Left ventricle myocardium superior (tissue), 1 donor: ENCODE measurements at places on chromosomes 13 and 19. TPM values are rescaled to one million over a fixed set of nuclear protein-coding genes. Genes with fewer than 3 reads are reported as not detected.
A peak's percentile ranks its signal among the peaks of the same experiment; 100 is the strongest.

ADAMTSL5 gene
- total RNA-seq, result 20.5 TPM

THSD1 gene
- total RNA-seq, result 5.0 TPM

DNA sequence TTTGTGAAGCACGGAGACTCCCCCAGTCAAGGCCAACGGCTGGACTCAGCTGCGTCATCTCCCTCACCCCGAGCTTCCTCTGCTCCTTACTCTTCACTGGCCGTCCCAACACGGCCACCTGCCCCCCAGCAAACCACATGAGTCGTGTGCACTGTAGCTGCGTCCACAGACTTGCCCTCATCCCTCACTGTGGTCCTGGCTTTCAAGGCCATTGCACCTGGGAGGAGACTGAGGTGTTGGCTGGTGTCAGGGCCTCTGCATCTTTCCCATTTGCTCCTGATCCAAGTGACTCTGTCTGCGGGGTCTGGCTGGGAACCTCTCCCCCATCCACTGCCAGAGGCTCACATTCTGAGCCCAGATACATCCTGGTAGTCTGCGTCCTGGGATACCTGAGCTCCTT lies 11.5 kb downstream of the PLPP2 start:
- DNase-seq, result no peak

DNA sequence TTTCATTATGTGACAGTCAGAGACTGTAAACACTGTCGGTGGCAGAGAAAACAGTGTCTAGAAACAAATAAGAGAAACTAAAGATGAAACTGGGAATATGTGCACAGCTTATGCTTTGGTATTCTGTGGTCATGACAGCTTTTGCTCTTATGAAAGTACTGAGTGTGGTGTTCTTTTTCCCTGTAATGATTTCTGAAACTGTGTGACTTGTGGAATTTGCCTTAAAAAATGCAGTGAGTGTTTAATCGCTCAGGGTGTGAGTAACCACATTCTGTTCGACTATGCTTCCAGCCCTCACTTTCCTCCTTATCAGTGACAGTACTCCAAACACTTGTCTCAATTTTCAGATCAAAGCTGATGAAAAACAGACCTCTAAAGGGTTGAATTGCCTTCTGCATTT lies 66.9 kb upstream of the DIAPH3 start:
- no peak for DNase-seq

DNA sequence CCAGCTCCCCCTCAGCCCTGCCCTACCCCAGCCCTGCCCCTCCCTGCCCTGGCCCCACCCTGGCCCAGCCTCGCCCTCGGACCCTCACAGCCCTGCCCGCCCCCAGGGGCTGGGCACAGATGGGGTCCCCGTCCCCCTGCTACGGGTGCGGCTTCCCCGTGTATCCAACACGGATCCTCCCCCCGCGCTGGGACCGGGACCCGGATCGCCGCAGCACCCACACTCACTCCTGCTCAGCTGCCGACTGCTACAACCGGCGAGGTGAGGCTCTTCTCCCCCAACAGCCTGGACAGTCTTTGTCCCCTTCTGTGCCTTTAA lies 5.2 kb downstream of the SHFL start:
- no peak for DNase-seq

- DNase-seq, result no peak
These were observed 254.3 kb upstream of the PRR20A start for GRCh38 chr13:56886398-56886797.

ZSCAN1 gene
- total RNA-seq, result not detected

ZNF91 gene
- 147 TPM for total RNA-seq

DNA sequence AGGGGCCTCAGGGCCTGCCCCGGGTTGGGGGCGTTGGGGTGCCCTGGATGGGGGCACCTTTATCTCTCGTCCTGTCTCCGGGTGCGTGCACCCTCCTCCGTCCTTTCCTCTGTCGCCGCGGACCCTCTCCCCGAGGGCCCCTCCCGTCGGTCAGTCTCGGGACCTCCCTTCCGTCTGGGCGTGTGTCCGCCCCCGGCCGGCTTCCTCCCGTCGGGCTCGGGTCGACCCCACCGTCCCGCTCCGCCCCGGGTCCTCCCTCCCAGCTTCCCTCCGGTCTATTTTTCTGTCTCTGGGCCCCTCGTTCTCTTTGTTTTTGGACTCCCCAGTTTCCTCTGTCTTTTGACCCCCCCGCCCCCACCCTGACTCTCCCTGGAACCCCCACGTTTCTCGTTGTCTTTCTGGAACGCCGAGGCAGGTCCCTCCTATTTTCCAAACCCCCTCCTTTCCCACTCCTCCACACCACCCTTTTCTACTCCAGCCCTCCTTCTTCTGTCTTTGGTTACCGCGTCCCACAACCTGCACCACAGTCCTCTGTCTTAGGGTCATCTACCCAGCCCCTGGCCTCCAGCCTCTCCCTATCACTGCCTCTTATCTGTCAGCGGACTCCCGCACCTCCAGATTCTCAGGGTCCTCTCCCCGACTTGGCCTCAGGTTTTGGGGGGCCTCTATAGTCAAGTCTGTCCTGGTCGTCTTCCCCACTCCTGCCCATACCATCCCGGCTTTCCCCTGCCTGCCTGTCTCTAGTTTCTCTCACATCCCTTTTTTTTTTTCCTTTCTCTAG lies 757 bp downstream of the EGLN2 start:
- DNase-seq, result peak; percentile 80

ZNF69 gene
- 4.0 TPM for total RNA-seq

OR7D2 gene
- total RNA-seq, result 0.07 TPM

CYP2S1 gene
- 0.87 TPM for total RNA-seq

DNA sequence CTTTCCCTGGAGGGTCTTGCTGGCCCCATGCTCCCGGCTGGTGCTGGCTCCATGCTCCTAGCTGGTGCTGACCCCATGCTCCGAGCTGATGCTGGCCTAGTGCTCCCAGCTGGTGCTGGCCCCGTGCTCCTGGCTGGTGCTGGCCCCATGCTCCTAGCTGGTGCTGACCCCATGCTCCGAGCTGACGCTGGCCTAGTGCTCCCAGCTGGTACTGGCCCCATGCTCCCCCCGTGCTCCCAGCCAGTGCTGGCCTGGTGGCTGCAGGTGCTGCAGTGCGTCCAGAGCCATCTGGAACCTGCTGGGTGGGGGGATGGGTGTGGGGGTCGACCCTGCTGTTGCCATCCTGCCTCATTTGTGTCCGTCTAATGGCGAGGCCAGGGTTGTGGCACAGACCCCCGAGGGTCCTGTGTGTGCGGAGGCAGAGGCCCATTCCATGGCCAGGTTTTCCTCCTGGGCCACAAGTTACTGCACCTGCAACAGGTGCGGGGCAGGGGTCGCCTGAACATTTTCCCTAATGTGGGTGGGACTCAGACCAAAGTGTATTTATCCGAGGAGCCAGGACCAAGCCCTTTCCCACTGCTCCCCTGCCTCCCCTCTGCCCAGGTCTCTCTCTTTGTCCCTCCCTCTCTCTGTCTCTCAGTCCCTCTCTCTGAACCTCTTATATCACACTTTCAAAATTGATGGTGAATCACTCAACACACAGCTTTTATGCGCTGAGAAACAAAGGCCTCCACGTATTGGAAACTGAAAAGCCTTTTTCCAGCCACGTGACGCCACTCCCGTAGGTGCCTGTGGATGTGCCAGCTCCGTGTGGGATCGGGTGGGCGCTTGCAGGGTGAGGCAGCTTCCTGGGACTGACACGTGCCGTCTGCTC lies 45.1 kb downstream of the MCF2L start:
- DNase-seq, result no peak

NXNL1 gene
- total RNA-seq, result not detected

- no peak for DNase-seq
These were observed 27.3 kb downstream of the ALOX5AP start for GRCh38 chr13:30762643-30763042.

DNA sequence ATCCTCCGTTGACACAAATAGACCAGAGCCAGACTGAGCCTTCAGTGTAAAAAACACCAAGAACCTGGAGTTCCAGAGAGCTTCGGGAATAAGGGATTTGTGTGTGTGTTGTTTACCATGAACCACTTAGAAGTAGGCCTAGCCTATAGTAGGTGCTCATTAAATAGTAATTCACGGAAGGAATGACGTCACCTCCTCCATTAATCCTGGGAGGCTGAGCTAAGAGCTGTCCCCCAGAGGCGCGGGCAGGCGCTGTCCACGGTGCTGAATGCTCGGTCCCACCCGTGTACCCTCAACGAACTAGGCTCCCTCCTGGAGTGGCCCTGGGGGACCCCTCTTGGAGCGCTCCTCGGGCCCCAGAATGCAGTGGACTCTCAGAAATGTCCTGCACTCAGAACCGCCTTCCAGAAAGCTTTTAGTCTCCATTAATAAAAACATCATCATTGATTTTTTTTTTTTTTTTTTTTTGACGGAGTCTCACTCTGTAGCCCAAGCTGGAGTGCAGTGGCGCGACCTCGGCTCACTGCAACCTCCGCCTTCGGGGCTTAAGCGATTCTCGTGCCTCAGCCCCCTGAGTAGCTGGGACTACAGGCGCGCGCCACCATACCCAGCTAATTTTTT lies 6.5 kb downstream of the UNC13A start:
- DNase-seq, result peak; percentile 61

ARGLU1 gene
- total RNA-seq, result 32.4 TPM

CRYL1 gene
- total RNA-seq, result 19.5 TPM

DNA sequence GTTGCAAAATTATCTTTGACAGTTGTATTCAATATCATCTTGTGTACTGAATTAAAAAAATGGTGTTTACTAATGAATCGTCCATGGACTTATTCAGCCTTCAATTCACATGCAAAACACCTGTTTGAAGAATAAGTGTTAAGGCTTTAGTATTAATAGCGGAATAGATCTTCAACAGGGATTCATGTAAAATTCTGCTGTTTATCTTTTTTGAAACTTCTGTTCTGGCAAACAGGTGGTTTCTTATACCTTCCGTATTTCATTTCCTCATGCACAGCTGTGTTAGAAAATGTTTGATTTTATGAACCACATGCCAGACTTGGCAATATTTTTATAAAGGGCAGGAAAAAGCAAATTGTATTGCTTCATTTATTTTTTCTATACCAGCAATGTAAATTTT lies 255.7 kb downstream of the DACH1 start:
- DNase-seq, result no peak

DNA sequence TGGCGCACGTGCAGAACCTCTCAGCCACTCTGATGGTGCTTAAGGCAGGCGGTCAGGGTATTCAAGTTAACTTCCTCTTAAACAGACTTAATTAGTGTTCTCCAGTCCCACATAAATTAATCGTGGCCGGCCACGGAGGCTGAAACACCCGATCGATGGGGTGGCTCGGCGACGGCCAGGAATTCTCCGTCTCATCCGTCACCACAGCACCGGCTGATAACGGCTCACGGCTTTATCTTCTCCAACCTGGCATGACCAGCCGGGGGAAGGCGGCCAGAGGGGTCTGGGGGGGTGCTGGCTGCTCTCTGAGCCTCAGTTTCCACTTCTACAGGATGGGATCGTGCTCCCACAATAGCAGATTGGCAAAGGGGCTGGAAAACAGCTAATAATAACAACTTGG lies 32.6 kb upstream of the TCF3 start:
- no peak for DNase-seq

C19orf67 gene
- not detected for total RNA-seq

GRCh38 chr19:13606156-13606555 lies 99.9 kb upstream of the CACNA1A start:
- DNase-seq, result no peak

GRCh38 chr13:43908156-43909126 lies 28.7 kb downstream of the LACC1 start:
- no peak for DNase-seq

SLC10A2 gene
- not detected for total RNA-seq

COLGALT1 gene
- total RNA-seq, result 33.0 TPM

DNA sequence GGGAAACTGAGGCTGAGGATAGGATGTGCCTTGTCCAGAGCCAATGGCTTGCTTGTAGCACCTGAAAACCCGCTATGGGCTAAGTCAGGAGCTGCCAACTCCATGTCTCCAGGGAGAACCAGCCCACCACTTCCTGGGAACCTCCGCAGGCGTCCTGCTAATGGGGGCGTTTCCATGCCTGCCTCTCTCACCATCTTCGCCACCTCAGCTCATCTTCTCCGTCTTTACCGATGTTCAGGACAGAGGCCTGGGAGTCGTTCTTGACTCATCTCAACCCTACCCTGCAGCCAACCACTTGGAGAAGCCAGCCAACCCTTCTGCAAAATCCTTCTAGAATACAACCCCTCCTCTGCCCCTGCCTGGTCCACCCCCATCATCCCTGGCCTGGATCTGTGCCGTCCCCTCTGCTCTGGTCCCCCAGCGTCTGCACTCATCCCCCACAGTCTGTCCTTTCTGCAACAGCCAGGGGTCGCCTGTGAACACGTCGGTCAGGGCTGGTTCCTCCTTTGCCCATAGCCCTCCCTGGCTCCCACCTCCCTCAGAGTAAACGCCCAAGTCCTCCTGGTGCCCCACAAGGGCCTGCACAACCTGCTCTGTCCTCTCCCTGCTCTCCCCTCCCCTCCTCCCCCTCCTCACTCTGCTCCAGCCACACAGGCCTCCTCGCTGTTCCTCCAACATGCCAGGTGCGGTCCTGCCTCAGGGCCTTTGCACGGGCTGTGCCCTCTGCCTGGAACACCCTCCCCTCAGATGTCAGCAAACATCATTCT lies 31.0 kb downstream of the PTPRS start:
- no peak for DNase-seq

UBE2L5 gene
- not detected for total RNA-seq

- no peak for DNase-seq
These were observed 2545.3 kb downstream of the PCDH9 start for GRCh38 chr13:64684685-64685431.

DNA sequence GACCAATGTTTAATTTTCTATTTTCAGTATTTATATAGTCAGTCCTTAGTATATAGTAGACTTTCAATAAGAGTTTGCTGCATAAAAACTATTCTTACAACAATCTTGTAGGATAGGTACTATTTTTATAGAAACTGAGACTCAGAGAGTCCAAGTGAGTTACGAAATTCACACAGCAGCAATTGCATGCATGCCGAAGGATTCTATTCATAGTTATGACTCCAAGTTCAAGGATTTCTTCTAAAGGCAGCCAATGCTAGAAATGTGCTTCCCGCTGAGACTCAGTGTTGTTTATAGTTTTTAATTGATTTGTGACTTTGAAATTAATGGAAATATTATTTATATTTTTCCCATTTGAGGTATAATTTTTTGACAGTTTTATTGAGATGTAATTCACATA lies 62.7 kb upstream of the CSNK1A1L start:
- no peak for DNase-seq

GJB2 gene
- 0.42 TPM for total RNA-seq

KLK12 gene
- total RNA-seq, result not detected

RNASEH2A gene
- total RNA-seq, result 4.5 TPM
